ENCODE measurements at places on chromosomes 4 and X.

- no peak for DNase-seq
Observed at GRCh38 chr4:172404676-172405075, 591.5 kb downstream of the GALNTL6 start.

DNA sequence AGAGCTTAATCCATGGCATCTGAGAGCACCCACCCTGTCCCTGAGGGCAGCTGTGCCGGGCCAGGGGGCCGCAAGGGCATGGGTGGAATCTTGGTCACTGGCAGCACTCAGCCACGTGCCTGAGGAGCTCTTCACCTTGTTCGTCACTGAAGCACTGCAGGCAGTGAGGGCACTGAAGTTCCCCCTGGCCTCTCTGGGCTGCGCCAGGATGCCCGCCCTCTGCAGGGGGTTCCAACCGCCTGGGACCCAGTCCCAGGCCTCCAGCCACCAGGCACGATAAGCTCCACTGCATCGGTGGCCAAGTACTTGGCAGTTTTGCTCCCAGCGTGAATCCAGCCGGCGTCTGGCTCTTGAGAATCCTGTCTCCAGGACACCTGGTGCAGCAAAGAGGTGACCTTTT is 96.4 kb upstream of the MED14 start:
- no peak for DNase-seq

DNA sequence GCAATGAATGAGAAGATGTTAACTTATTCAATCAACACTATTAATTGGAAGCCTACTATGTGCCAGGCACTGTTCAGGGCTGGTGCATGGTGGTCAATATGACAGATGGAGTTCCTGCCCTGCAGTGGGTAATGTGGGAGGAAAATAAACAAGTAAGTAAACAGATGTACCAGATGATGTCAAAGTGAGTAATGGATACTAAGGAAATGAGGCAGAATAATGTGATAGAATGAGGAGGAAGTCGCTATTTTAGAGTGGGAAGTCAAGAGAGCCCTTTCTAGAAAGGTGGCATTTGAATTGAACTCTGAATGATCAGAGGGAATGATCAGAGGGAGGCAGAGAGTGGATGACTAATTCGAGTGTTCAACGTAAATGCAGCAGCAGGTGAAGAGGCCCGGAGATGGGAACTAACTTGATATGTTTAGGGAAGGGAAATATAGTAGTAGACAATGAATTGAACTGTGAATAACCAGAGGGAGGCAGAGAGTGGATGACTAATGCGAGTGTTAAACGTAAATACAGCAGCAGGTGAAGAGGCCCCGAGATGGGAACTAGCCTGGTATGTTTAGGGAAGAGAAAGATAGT is 48.3 kb downstream of the HMGB3 start:
- DNase-seq: no peak

GRCh38 chrX:141185366-141185765 is 8.4 kb upstream of the LDOC1 start:
- DNase-seq: no peak

- DNase-seq: no peak
Observed at GRCh38 chrX:94662689-94663088, 988.7 kb downstream of the FAM133A start.

DNA sequence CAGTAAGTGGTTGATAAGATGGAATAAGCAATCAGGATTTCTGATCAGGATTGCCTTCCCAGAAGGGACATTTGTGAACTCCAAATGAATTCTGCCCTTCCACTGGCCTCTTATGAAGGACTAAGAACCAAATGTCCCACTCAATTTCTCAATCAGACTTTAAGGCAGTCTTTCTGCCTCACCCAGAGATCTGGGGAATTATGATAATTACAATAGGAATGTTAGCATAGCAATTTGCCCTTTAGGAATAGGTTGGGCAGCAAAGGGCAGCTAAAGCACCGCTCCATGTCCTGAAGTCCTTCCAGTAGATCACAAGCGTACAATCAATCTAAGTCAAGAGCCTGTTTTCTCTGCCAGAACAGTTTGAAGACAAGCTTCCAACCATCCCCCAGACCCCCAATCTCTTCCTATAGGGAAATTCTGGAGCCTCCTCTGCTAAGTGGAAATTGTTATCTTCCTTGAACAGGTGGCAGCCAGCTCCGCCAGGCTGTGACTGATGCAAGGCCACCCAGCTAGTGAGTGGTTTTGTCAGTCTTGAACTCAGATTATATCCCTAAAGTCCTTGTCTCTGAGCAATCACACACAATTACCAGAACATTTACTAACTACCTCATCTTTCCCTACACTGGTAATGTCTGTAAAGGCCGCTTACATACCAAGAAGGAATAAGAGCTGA is 18.6 kb downstream of the NKX3-2 start:
- DNase-seq: no peak

DNA sequence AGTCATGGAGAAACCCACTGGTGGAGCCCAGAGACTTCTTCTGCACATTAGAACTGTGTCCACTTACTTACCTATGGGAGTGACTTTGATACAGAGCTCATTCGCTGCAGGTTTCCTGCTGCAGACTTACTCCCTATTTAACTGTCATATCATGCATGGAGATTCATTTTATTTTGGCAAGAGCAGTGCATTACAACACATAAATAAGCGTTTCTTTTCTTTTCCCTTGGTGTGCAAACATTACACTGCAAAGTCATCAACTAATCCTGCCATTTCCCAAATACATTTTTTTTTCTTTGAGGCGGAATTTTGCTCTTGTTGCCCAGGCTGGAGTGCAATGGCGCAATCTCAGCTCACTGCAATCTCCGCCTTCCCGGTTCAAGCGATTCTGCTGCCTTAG is 230.9 kb upstream of the SFRP2 start:
- DNase-seq: no peak

DNA sequence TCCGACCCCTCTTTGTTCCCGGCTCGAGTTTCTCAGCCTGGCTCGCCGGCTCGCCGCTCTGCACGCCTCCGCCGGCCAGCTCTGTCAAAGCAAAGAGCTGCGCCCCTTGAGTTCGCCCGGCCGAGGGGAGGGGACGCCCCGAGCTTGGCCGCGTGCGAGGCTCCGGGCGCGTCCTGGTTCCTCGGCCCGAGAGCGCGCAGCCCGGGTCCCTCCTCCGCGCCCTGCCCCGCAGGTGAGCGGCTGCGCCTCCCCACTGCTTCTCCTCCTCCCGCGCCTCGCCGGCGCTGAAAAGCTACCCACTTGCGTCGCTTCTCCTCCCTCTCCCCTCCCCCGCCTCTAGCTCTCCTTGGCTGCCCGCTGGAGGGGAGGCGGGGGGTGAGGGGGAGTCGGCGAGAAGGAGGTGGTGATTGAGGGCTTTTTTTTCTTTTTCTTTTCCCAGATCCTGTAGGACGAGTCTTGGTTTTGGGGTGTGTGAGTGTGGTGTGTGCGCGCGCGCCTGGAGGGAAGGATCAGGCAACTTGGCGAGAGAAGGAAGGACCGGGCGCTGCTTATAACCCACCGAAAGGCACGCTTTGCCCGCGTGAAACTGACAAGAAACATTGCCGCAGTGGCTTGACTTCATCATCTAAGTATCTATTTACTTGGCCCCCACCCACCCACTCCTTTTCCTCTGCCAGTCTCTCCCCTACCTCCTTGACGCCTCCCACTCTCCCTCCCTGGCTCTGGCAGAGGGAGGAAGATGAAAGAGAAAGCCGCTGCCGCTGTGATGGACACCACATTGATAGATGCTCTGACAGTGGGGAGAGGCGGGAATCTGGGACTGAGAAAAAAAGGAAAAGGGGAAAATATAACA is at the start of gene LEF1:
Gene LEF1, minus strand, starts transcription at position 262 of the 853 bp plus-strand sequence. CDS start 1,165 bp downstream, outside the sequence.
- DNase-seq: no peak

- DNase-seq: no peak
Observed at GRCh38 chrX:22950269-22951266, 49.2 kb upstream of the DDX53 start.

DNA sequence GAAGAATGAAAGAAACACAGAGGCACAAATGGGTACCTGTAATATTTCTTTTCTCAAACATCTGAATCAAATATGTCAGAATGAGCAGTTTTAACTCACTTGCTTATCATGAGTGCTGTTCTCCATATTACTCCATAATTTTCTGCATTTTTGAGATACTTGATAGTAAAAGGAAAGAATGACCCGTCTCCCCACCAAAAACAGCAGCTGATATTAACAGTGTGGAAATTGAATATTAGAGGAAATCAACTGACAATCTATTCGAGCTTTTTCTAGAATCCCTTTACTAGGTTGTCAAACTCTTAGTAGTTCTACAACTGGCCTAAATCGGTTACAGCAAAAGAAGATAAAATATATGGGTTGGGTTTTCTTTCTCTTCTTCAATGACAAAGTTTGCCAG is 49.9 kb upstream of the HELT start:
- no peak for DNase-seq

DNA sequence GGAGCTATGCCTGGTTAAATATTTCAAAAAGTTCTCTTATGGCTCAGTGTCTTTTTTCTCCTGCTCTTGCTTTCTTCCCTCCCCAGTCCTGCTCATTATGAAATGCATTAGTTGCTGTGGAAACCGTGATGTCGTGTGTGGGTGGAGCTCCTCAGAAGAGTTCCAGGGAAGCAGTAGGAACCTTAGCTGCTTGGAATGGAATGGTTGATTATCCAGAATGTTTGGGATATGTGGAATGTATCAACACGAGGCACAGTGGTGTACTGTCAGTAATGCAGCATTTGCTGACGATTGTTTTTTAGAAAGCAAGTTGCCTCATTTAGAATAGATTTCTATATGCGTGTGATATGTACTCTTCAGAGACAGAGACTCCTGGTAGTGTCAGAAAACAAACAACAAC is 333.2 kb downstream of the ARHGAP10 start:
- peak; percentile 15 for DNase-seq

All from hypothalamus (tissue), 51 donors.